ENCODE measurements at places on chromosomes 13 and 19.

GRCh38 chr13:77860507-77860981, 58.1 kb downstream of the EDNRB start:
- DNase-seq, result peak; percentile 67

DNA sequence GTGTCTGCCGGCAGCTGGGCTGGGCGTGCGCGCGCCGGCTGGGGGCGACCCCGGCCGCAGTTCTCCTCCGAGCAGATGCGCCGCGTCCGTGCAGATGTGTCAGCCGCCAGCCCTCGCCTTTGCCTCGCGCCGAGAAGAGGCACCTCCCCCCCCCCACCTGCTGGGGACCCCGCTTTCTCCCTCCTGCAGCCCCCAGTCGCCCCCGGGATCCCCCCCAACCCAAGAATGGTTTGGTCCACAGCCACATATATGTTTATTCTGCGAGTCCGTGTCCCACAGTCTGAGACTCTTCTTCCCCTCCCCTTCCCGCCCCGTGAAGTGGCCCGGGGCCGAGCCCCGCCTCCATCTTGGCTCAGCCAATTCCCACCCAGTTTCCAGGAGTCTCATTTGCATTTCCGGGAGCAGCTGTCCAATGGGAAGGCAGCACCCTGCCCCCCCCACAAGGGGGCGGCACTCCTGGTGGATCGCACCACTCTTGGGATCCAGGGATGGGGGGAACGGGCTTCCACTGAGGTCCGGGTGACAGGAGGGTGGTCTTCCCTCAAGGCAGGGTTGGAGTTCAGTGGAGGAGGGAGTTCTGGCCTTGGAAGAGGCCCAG, 8.6 kb downstream of the ISOC2 start:
- peak; percentile 81 for DNase-seq

DNA sequence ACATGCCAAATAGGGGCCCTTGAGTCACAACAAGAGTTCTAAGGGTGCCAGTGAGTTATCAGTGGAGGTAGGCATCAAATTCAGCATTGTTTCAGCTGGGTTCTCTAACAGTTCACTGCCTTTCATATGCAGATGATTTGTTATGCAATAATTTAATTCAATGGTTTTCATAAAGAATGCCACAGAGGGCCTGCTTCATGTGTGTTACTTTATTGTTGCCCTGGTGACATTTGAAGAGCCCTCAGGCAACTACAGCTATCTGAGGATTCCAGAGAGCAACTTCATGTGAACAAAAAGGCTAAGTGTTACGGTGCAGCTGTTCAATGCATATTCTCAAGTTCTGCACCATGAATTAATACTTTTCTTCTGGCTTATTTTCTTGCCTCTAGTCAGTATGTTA, 43.1 kb upstream of the STARD13 start:
- DNase-seq, result no peak

DNA sequence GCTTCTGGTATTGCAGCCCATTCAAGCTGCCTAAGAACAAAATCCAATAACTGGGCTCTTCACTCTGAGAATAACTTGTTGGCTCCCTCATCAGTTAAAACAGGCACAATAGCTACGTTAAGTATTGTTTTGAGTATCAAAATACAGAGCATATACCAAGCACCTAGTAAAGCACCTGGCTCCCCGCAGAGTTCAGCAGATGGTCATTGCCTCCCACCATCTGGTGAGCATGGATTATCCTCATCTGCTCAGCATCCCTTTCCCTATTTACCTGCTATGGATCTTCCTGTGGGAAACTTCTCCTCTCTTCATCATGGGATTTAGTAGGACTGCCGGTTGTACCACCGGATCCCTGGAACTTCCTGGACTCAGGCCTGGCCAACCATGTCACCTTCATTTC, 199.2 kb upstream of the MAB21L1 start:
- DNase-seq, result no peak
